AG09309 (cell line): ENCODE measurements at places on chromosomes 16 and 17.
A peak's percentile ranks its signal among the peaks of the same experiment; 100 is the strongest.

DNA sequence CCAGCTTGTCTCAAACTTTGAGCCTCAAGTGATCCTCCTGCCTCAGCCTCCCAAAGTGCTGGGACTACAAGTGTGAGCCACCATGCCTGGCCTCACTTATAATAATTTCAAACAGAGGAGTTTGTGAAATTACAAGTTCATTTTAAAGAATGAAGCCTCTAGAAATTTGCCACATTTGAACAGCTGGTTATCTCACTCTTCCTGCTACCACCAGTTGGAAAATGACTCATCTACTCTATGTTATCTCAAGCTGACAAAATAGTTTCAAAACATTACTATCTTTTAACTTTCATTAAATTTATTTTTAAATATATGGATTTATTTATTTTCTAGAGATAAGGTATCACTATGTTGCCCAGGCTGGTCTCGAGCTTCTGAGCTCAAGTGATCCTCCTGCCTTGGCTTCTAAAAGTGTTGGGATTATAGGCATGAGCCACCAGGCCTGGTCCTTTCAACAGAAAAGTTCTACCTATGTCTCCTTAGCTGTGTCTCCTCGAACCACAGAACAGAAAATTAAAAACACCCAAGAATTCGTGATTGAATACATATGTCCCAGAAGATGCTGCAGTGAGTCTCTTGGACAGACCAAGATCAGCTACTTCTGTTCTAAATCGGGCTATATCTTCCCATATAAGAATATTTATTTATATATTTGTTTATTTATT lies 47.6 kb downstream of the MYH13 start:
- DNase-seq = no peak

- no peak for DNase-seq
Measured at GRCh38 chr17:68319410-68320162, 28.3 kb downstream of the ARSG start.

DNA sequence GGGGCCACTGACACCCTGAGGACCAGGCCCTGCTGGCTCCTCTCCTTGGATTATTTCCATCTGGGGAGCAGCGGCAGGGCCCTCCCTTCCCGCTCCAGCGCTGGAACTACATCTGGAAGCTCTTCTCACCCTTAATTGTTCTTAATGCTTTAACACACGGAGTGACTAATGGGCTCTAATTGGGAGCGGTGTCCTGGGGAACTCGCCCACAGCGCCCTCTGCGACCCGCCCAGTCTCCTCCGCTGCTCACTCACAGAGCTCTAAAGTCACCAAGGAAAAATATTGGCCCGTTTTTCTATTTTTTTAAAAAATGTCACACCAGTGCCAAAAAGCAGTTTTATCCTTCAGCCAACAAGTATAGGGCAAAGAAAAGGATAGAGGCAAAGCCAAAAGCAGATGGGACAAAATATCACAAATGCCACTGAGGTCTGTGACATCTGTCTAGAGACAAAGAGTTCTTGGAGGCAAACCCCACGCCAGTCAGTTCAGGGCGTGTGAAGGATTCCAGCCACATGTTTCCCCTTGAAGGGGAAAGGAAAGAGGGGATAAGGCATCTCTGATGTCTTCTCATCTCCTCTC lies 134.7 kb downstream of the RBFOX3 start:
- DNase-seq = no peak

- DNase-seq = no peak
Measured at GRCh38 chr17:10815319-10815718, 11.4 kb upstream of the TMEM238L start.

DNA sequence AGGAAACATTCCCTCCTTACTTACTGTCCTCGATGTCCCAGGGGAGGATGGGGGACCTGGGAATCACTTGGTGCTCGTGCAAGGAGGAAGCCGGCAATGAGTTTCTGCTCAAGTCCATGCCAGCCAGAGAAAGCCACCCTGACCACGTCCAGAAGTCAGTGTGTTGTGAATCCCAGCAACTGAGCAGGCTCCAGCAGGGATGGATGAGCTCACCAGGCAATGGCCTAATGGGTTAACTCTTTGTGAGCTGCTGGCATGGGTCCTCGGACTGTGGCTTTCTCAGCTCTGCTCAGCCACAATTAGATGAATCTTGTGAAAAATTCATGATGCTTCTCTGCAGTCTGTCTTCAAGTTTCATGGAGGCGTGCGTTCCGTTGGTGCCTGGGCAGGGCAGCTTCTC lies at the start of gene PIRT:
PIRT (minus strand) TSS at position 167 of the 400 bp plus-strand sequence. CDS start 12,442 bp downstream, outside the sequence.
- DNase-seq = no peak

- no peak for DNase-seq
Measured at GRCh38 chr17:50501054-50501453, 7.2 kb upstream of the MYCBPAP start.

GRCh38 chr17:61361084-61361483 lies 38.6 kb upstream of the TBX2 start:
- peak; percentile 65 for DNase-seq

DNA sequence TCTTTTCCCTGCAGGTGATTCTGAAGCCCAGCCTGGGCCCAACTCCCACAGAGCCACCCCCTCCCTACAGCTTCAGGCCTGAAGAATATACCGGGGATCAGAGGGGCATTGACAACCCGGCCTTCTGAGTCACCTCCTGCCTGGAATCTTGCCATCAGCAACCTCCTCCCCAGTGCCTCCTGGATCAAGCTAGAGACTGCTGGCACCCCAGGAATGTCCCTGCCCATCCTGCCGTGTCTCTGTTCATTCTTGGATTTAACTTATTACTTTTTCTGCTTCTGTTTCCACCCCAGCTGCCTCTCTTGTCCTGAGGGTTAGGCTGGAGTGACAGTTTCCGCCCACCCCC lies 4.9 kb downstream of the TMEM92 start:
- DNase-seq = no peak

DNA sequence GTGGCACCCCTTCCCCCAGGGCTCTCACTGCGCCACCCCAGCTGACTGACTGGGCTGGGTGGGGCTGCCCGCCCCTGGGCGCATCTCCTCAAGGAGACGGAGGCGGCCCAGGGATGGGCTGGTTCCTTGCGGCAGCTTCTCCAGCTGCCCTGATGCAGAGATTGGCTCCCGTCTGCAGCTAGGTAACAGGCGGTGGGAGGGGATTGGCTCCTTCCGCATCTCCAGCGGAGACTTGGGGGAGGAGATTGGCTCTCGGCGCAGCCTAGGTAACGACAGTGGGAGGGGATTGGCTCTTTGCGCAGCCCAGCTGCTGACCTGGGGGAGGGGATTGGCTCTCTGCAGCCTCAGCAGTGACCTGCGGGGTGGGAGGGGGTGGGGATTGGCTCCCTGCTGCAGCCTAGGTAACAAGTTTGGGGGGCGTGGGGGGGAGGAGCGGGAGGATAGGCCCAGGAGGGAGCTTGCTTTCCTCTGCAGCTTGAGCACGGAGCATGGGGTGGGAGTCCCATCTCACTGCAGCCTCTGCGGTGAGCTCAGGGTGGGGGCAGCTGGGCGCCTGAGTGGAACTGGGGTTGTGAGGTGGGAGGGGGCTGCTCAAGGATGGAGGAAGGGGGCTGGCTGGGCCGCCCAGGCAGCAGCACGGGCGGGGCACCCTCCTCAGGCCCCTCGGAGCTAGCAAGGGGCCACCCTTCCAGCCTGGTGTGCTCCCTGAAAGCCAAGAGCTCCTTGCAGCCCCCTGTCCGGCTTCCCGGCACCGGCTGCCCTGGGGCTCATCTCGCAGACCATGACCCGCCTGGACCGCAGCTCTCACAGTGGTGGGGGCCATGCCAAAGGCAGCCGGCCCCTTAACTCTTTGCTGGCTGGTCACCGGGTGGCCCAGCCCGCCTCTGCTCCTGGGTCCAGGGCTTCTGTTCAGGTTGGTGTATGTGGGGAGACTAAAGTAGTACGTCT lies 6.4 kb downstream of the NFE2L1 start:
- DNase-seq = no peak

DNA sequence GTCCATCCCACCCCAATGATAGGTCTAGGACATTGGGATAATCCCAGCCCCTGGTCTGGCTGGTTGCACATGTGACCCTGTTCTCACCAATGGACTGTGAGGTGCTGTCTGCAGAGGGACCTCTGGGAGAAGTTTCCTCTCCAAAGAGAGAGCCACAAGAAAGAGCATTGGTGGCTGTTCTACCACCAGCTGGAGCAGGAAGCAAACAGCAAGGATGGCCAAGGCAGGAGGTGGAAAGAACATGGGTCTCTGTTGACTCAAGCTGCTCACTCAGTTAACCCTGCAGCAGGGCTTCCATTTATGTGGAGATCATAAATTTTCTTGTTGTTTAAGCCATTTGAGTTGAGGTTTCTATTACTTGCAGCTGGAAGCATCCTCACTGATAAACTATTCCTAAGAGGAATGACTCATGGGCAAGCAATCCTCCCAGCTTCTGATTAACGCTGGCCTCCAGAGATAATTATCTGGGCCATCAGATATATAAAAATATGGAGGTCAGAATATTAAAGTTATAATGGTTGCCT lies 52.6 kb downstream of the CYB5B start:
- DNase-seq = peak; percentile 87

GRCh38 chr17:58311429-58311894 lies 17.1 kb downstream of the TSPOAP1 start:
- DNase-seq = no peak

- DNase-seq = no peak
Measured at GRCh38 chr16:86244158-86244557, 266.2 kb upstream of the FOXF1 start.

DNA sequence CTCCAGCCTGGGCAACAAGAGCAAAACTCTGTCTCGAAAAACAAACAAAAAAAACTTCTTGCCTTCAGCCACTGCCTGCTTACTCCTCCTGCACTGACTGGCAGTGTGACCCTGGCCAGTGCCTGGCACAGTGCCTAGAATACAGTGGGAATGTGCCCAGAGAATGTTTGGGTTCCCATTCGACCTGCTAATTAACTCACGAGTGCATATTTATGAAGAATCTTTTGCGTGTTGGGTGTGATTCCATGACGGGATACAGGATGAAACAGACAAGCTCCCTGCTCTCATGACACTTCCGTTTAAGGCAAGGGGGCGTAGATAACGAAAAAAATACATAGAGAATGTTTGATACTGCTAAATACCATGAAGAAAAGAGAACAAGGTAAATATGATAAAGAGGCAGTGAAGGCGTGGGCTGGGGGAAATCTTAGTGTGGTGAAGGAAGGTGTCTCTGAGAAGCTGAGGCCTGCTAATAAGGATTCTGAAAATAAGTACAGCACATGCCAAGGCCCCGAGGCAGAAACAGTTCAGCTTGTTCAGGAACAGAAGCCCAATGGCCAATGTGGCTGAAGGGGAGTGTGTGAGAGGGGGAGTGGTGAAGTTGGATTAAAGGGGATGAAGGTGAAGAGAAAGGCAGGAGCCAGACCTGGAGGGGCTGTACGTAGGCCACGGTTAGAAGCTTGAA lies 4.3 kb downstream of the ABI3 start:
- no peak for DNase-seq

DNA sequence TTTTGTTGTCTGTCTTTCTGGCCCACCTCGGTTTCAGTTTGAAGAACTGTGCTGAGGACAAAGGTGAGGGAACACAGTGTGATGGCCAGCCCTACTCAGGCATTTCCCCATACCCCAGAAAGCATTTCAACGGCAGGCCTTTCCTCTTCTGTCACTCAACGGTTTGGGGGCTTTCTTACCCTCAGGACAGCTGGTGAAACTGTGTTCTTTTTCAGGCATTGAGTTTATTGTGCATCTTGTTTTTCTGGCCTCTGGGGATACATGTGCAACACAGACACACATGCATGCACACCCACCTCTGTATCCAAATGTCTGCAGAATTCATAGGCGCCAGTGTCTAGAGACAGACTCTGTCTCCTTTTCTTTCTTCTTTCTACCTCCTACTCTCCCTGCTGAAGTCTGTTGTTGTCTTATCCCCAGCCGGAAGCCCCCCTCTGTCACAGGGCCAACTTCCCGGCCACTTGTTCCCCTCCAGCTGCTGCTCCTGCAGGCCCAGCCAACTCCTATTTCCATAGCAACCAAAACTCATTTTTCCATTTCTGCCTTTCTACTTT lies 17.0 kb downstream of the CHD9 start:
- no peak for DNase-seq

DNA sequence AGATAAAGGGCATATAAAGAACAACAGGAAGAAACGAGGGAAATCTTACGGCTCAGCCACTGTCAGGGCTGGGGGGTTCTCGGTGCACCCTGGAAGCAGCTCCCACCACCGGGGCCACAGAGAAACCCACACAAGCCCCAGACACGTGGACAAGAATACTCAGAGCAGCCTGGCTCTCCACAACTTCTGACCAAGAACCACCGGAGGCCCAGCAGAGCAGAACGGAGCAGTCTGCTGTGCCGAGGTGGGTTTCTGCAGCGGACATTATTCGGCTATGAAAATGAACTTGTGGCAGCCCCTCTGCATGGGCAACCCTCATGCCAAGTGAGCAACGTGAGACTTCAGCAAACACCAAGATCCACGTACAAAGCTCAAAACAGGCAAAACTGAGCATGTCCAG lies 6.8 kb downstream of the DNASE1 start:
- DNase-seq = no peak

GRCh38 chr17:76949913-76950695 lies 81.9 kb downstream of the MGAT5B start:
- DNase-seq = no peak

DNA sequence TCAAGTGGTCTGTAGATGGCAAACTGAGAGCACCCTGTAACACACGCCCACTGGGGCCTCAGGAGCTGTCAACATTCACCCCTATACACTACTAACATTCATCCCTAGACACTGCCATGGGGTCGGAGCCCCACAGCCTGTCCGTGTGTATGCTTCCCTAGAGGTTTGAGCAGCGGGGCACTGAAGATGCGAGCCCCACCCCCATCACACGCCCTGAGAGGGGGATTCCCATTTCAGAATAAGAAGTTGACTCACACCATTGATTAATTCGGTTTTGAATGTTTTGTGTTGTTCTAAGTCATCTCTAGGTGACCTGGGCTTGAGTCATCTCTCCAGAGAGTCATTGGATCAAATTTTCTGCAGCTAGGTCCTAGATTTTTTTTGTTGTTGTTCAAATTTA lies 37.3 kb upstream of the MMD start:
- no peak for DNase-seq

DNA sequence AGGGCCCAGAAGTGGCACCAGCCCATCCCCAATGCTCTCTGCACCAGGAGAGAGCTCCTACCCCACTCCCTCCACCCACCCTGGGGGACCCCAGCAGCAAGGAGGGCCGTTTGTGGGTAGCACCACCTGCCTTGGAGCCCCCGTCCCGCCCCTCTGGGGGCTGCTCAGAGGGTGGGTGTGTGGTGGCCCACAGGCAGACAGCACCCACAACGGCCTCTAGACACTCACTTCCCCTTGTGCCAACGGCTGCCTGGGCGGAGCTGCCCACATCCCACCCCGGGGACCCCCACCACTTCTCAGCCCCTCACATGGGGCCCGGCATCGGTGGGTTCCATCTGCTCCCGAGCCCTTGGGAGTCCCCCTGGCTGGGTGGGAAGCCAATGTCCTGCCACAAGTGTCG lies 33.3 kb downstream of the BAHCC1 start:
- DNase-seq = no peak

- no peak for DNase-seq
Measured at GRCh38 chr17:53680745-53681144, 142.0 kb upstream of the KIF2B start.

DNA sequence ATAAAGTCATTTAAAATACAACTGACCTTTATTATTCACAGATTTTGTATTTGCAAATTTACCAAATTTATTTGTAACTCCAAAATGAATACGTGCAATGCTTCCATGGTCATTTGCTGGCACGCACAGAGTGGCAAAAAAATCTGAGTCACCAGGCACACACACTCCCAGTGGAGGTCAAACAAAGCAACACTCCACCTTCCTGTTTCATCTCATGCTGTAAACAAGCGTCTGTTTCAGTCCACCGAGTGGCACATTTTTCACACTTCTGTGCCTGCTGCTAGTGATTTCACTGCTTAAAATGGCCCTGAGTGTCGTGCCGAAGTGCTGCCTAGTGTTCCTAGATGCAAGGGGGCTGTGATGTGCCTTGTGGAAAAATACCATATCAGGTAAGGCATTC lies 17.8 kb upstream of the ITGAE start:
- no peak for DNase-seq
